Stimulated activated naive CD4-positive, alpha-beta T cell (primary cell): ENCODE measurements at places on chromosomes 7 and 10.

GRCh38 chr10:106311590-106311989, 852.9 kb downstream of the SORCS1 start:
- no peak for DNase-seq

GRCh38 chr10:70067586-70067985, 14.9 kb downstream of the MACROH2A2 start:
- no peak for DNase-seq

DNA sequence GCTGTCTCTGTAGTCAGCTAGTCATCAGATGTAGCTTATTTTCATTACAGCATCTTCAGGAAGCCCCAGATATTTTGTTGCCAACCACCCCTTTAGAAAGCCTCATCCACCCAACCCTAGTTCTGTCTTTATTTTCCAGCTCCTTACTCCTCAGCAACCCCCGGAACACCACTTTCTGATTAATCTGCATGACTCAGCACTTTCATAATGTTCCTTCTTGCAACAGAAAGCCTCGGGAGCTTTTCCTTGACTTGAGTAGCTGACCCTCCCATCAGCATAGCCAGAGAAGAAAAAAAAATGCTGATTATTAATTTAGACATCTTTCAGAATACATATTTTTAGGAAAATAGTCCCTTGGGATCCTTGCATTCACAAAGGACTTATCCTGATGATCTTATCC, 244.0 kb upstream of the CXCL12 start:
- no peak for DNase-seq

- DNase-seq: no peak
These were observed 2.8 kb downstream of the STK32C start for GRCh38 chr10:132304756-132305509.

- no peak for DNase-seq
These were observed 115.3 kb upstream of the FAM171A1 start for GRCh38 chr10:15486404-15486803.

- no peak for DNase-seq
These were observed 6.6 kb upstream of the TPK1 start for GRCh38 chr7:144842377-144842851.

GRCh38 chr10:86635402-86635801, 18.9 kb upstream of the OPN4 start:
- no peak for DNase-seq

DNA sequence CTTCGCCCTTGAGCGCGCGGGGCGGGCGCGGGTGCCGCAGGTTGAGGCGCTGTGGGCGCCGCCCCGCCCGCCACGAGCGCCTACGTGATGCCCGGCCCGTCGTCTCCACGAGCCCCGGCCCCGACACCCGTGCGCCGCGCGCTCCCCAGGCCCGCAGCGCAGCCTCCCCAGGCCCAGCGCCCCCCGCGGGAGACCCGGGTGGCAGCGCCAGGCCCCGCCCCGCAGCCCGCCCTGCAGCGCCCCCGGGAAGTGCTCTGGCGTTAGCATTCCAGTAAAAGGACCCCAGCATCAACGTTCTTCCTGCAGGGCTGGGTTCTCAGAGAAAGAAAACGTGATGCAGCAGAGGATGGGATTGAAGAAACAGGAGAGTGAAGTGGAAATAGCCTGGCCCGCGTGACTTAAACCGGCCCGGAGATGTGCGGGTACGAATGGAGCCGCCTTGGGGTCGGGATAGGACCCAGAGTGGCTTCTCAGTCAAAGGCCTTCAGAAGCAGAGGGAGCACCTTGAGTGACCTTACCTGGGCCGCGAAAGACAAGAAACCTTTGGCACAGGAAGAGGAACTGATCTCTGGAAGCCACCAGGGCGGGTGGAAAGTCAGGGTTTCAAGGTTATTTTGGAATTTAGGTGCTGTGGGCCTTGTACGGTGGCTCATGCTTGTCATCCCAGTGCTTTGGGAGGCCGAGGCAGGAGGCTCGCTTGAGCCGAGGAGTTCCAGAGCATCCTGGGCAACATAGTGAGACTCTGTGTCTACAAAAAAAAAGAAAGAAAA, 1.8 kb downstream of the PFKP start:
- no peak for DNase-seq

DNA sequence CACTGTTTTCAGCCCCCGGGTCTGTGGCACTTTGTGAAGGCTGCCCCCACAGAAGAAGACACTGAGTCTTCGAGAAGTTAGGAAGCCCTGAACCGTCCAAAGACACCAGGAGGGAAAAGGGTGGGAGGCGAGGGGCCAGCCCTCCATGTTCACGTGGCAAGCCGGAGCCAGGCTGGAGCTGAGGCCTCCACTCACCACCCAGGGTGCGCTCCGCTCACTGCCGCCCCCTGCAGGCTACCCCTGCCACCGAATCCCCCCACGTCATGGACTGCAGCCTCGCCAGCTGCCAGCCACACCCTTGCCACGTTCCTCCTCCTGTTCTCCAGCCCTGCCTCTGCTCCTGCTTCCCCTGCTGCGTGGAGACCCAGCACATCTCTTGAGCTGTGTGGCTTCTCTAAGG, 59.0 kb upstream of the EN2 start:
- no peak for DNase-seq

- no peak for DNase-seq
These were observed 99.5 kb downstream of the CYTH3 start for GRCh38 chr7:6172910-6173295.

GRCh38 chr10:86164960-86165630, 201.5 kb downstream of the GRID1 start:
- no peak for DNase-seq

DNA sequence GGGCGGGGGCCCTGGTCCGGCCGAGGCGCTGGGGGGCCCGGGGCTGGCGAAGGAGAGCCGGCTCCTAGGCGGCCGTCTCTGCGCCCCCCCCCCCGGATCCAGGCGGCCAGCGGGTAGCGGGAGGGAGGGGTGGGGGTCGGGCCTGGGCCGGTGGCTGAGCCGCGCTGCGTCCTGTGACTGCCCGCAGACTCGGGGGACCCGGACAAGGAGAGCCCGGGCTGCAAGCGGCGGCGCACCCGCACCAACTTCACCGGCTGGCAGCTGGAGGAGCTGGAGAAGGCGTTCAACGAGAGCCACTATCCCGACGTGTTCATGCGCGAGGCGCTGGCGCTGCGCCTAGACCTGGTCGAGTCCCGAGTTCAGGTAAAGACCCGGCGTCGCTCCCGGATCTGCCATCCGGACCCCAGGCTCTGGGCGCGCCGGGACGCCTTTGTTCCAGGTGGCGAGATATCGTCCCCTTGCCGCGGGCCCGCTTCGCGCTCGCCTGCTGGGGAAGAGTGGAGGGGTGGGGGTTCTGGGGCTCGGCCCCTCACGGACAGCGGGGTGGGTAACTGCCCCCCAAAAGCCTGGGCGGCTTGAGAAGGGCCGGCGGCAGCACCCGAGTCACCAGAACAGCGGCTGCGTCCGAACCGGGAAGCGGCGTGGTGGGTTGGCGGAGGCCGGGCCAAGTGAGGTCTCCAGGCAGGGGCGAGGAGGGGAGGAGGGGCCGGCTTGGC, 819 bp downstream of the UNCX start:
- DNase-seq: no peak

DNA sequence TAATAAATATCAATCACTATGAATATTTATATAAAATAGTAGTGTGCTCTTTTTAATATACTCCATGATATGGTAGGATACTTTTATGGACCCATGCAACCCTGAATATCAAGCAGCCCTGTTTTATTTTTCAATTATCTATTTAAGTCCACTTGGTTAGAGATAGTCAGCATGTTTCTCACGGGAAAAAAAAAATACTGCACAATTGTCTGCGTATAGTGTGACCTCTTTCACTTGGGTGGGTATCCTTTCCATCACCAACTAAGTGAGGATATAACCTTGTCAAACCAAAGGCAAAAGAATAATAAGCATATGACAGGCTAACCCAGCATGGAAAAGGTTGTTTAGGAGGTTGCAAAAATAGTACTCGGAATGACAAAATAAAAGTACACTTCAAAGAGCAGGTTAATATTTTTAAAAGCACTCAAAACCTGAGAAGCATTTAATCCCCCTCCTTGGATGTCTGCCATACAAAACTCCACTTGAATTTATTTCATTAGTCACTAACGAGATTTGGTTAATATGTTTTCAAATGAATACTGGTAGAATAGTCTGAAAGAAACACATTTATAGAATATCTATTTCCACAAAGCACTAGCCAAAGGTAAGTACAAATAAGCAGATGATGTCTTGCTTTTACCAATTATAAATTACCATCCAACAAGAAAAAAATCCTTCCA, 76.5 kb downstream of the IMMP2L start:
- no peak for DNase-seq

DNA sequence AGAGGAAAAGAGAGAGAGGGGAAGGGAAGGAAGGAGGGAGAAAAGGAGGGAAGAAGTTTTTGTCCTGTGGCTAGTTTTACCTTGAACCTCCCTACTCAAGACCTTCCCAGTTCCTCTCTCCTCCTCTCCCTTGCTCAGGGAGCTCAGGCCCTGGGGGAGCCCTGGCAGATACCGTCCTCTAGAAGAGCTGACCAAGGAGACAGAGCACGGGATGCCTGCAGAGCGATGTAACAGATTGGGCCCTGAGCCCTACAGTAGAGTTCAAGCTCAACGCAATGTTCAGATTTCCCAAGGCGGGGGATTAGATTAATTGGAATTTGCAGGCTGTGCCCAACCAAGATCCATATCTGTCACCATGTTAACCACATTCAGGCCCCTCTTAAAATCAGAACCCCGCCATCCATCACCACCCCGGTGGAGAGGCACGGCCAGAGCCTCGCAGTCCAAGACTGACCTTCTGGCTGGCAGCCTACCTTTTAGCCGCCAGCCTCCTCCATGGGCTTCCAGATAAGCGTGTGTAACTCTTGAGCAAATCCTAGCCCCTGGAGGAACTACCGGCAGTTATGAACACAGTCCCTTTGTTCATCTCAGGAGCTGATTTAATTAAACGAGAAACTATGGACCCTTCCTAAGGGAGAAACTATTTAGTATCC, 70.6 kb downstream of the KCNMA1 start:
- no peak for DNase-seq

DNA sequence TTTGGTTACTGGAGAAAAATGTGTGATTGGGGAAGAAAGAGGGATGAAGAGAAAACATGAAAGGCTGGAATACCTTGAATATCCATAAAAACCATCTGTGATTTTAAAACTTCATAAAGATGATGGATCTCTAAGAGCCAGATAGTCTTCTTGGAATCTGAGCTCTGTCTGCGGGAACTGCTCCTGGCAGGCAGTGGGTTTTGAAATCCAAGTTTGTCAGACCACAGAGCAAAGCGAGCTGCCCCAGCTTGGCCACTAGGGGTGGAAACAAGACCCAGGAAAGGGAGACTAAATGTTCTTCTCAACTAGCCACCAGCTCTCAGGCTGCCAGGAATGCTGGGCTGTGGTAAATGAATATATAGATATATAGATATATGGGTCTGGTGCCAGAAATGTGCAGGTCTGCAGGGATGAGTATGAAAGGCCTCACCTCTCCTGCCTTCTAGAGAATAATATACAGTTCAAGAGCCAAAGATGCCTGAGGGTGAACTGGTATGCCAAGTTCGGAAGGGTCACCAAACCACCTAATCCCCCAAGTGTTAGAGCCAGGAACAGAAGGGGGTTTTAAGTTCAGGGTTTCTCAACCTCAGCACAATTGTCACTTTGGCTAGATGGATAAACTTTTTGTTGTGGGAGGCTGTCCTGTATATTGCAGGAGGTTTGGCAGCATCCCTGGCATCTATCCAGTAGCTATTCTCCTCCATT, 208.8 kb downstream of the KCNMA1 start:
- no peak for DNase-seq

DNA sequence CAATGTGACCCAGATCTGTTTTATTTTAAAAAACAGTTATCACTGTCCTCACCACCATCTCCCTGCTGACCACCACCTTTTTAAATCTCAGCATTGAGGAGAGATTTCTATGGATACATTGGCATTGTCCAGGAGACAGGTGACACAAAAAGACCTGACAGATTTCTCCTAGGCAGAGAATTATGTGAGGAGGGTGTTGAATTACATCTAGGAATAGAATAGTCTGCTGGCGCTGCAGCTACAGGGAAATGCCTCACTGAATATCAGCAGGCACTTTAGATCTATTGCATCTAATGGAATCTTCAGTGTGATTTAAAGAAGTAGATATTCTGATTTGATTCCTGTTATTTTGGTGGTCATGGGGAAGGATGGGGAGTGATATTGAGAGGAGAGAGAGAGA, 593.5 kb downstream of the NRG3 start:
- no peak for DNase-seq

- DNase-seq: no peak
These were observed 503.8 kb downstream of the LRMDA start for GRCh38 chr10:75935240-75935639.

GRCh38 chr7:44284216-44284615, 41.2 kb downstream of the CAMK2B start:
- DNase-seq: no peak

DNA sequence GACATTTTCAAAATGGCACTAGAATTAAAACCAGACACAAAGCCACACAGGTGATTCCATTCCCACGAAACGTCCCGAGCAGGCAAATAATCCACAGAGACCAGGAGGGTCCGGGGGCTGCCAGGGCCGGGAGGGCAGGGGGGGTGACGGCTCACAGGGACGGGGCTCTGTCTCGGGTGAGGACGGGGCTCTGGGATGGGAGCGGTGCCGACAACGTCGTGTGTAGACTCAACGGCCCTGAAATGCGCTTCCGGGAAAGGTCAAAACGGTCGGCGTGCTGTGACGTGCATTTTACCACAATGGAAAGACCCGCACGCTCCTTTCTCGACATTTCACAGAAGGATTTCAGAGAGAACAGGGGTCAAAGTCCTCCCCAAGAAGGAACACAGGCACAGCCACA, 63.3 kb upstream of the PDGFA start:
- DNase-seq: no peak

DNA sequence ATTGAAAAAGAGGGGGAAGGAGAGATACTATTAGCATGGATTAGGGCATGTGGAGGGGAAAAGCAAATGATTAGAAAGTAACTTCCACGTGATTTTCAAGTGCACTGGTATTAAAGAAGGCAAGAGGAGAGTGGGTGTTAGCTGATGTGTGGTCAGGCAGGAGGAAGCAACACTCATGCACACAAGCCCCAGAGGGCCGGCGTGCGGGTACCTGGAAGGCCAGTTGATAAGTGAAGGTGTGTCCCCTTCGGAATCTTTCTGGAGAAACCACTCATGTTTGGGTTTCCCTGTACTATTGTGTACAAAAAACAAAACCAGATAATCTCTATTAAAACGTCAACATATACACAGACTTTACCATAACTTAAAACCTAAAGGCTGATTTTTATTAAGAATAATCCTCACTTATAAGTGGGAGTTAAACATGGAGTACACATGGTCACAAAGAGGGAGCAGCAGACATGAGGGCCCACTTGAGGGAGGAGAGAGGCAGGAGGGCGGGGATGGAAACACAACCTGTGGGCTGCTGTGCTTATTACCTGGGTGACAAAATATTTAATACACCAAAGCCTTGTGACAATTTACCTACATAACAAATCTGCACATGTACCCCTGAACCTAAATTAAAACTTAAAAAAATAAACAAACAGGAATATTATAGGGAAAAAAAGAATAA, 98.9 kb downstream of the SVIL start:
- no peak for DNase-seq

- no peak for DNase-seq
These were observed 76.9 kb downstream of the NRP1 start for GRCh38 chr10:33257439-33258080.

GRCh38 chr7:117227091-117227490, 95.8 kb downstream of the WNT2 start:
- no peak for DNase-seq
